ENCODE measurements at places on chromosomes 5 and 9. TPM values are rescaled to one million over a fixed set of nuclear protein-coding genes. Genes with fewer than 3 reads are reported as not detected.

Gene SPATA31C1
- total RNA-seq: 0.29 TPM

- no peaks in the 10 kb centered on the region for H3K36me3 ChIP-seq
- no peaks in the 10 kb centered on the region for H3K4me1 ChIP-seq
- H3K27ac ChIP-seq: no peak overlapping the region
- H3K4me3 ChIP-seq: no peak overlapping the region
- DNase-seq: no peak
These were observed 10.8 kb downstream of the GABRB2 start for GRCh38 chr5:161535762-161536161.

Gene PITX1
- 80.2 TPM for total RNA-seq

DNA sequence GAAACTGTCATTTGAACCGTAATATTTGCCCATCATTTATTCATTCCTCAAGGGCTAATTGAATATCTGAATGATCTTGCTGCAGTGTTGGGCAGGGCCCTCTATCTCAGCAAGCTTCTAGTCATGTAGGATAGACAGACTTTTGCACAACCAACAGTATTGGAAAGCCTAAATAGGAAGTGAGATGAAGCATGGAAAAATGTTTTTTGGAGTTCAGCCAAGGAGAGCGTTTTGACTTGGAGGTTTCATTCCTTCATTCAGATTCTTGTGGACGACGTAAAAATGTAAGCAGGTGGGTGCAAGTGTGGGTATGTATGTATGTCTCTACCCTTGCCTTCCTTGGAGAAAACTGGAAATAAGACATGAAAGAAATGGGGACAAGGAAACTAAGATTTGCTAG is 15.5 kb downstream of the DAPK1 start:
- peaks cover 36% of the 10 kb centered on the region for H3K4me1 ChIP-seq
- H3K4me3 ChIP-seq: no peak overlapping the region
- peaks cover 30% of the 10 kb centered on the region for H3K36me3 ChIP-seq
- no peaks in the 10 kb centered on the region for H3K27me3 ChIP-seq
- no peak for DNase-seq

GRCh38 chr5:66255714-66256113 is 111.6 kb downstream of the SREK1 start:
- no peaks in the 10 kb centered on the region for H3K27me3 ChIP-seq
- no peaks in the 10 kb centered on the region for H3K4me1 ChIP-seq
- H3K4me3 ChIP-seq: no peak overlapping the region
- H3K36me3 ChIP-seq: no peaks in the 10 kb centered on the region
- no peak for DNase-seq
- H3K27ac ChIP-seq: no peak overlapping the region

DNA sequence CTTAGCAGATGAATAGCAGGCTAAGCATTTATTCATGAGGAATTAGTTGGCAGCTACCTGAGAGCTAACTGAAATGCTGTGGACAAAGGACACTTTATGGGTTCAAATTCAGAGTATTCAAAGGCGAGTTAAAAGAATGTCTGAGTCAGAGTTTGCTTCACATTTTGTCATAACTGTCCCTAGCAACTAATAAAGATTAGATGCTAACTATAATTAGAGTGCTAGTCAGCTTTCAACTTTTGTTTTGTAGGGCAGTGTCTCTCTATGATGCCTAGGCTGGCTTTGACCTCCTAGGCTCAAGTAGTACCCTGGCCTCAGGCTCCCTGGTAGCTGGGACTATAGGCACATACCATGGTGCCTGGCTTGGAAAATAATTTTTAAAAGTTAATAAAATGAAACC is 4.6 kb downstream of the SMC5 start:
- H3K27me3 ChIP-seq: no peaks in the 10 kb centered on the region
- H3K4me3 ChIP-seq: no peak overlapping the region
- H3K36me3 ChIP-seq: peaks cover 27% of the 10 kb centered on the region
- DNase-seq: no peak
- no peak overlapping the region for H3K27ac ChIP-seq

- H3K4me3 ChIP-seq: no peak overlapping the region
- no peaks in the 10 kb centered on the region for H3K27me3 ChIP-seq
- no peak for DNase-seq
- peaks cover 39% of the 10 kb centered on the region for H3K36me3 ChIP-seq
- peaks cover 13% of the 10 kb centered on the region for H3K4me1 ChIP-seq
- H3K27ac ChIP-seq: peak overlapping the region; percentile 24
These were observed 141.2 kb upstream of the RETREG1 start for GRCh38 chr5:16757989-16758501.

Gene KCNIP1
- 2.3 TPM for total RNA-seq

- H3K27me3 ChIP-seq: peaks cover 1% of the 10 kb centered on the region
- no peak for DNase-seq
- H3K4me3 ChIP-seq: no peak overlapping the region
- H3K27ac ChIP-seq: no peak overlapping the region
These were observed 759.7 kb upstream of the ZNF608 start for GRCh38 chr5:125506124-125506523.

- no peaks in the 10 kb centered on the region for H3K27me3 ChIP-seq
- peak overlapping the region; percentile 44 for H3K27ac ChIP-seq
- DNase-seq: no peak
- H3K4me3 ChIP-seq: no peak overlapping the region
- H3K4me1 ChIP-seq: peaks cover 64% of the 10 kb centered on the region
These were observed 104.7 kb upstream of the SSBP2 start for GRCh38 chr5:81855591-81855990.

GRCh38 chr9:113892861-113893491 is 16.9 kb downstream of the ZNF618 start:
- no peak for DNase-seq
- peaks cover 60% of the 10 kb centered on the region for H3K36me3 ChIP-seq
- no peak overlapping the region for H3K4me3 ChIP-seq
- no peaks in the 10 kb centered on the region for H3K27me3 ChIP-seq
- H3K27ac ChIP-seq: no peak overlapping the region
- H3K4me1 ChIP-seq: peaks cover 8% of the 10 kb centered on the region

GRCh38 chr9:115022760-115023434 is 92.5 kb upstream of the TNFSF8 start:
- DNase-seq: no peak
- no peak overlapping the region for H3K4me3 ChIP-seq
- no peaks in the 10 kb centered on the region for H3K27me3 ChIP-seq
- H3K4me1 ChIP-seq: peaks cover 37% of the 10 kb centered on the region
- H3K27ac ChIP-seq: peak overlapping the region; percentile 56
- H3K36me3 ChIP-seq: no peaks in the 10 kb centered on the region

GRCh38 chr5:116038817-116039216 is 6.5 kb downstream of the ARL14EPL start:
- peaks cover 8% of the 10 kb centered on the region for H3K27me3 ChIP-seq
- H3K4me3 ChIP-seq: no peak overlapping the region
- H3K36me3 ChIP-seq: no peaks in the 10 kb centered on the region
- peaks cover 3% of the 10 kb centered on the region for H3K4me1 ChIP-seq
- DNase-seq: no peak

Gene ASS1
- 94.8 TPM for total RNA-seq

DNA sequence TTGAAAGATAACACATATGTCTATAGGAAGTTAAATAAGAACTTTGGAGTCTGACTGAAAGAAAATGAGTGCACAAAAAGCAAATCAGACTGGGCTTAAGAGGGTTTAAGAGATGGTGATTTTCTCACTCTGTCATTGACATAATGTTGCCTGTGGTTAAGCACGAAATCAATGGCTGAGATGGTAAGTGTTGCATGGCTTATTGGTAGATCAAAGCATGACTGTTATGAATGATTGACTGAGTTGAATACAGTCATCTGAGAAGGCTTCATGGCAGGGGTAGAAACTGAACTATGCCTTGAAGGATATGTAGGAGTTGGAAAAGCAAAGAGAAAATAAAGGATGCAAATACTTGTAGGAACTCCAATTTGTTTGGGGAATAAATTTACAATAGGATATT is 136.6 kb downstream of the PLPPR1 start:
- peaks cover 4% of the 10 kb centered on the region for H3K4me1 ChIP-seq
- no peak for DNase-seq
- H3K4me3 ChIP-seq: no peak overlapping the region
- H3K27me3 ChIP-seq: no peaks in the 10 kb centered on the region
- H3K36me3 ChIP-seq: no peaks in the 10 kb centered on the region

DNA sequence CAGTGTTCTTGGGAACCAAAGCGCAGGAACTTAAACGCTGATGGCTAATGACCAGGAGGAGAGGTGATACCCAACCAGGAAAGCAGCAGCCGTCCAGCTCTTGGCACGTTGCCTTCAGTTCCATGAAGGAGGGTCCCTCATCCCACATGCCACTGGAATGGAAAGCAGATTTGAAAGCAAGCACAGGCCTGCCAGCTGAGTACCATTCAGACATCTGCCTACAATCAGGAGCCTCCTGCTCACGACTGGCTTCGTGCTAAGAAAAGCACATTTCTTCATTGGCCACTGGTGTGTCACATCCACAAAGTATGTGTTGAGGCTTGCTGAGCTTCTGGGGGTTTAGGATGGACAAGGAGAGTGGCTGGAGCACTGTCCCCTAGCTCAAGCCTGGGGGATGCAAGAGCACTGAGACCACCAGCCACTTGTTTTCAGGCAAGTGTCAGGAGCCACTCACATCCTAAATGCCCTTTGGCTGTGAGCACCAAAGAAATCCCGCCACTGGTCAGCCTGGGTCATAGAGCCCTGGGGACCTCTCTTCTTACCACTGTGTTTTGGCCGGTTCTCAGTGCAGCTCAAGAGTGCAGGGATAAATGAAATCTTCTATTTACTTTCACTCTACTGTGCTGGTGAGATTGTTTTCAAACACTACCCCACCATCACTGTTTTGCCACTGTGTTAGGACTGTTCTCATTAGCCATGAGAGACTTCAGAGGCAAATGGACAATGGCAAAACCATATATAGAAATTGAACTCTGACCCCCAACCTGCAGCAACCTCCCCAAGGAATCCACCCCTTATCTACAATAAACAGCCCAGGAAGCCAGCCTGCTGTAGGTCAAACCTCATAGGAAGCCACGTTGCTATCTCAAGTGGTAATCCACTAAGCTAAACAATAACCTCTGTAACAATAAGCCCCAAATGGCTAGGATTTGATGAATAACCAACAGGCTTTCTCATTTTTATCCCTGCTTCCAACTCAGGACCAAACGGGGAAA is 58.3 kb downstream of the MTX3 start:
- no peaks in the 10 kb centered on the region for H3K36me3 ChIP-seq
- H3K4me3 ChIP-seq: no peak overlapping the region
- no peak for DNase-seq
- no peak overlapping the region for H3K27ac ChIP-seq
- peaks cover 7% of the 10 kb centered on the region for H3K4me1 ChIP-seq
- no peaks in the 10 kb centered on the region for H3K27me3 ChIP-seq

Gene CEP72
- total RNA-seq: 21.7 TPM

Gene ALDH1A1
- 10.9 TPM for total RNA-seq

DNA sequence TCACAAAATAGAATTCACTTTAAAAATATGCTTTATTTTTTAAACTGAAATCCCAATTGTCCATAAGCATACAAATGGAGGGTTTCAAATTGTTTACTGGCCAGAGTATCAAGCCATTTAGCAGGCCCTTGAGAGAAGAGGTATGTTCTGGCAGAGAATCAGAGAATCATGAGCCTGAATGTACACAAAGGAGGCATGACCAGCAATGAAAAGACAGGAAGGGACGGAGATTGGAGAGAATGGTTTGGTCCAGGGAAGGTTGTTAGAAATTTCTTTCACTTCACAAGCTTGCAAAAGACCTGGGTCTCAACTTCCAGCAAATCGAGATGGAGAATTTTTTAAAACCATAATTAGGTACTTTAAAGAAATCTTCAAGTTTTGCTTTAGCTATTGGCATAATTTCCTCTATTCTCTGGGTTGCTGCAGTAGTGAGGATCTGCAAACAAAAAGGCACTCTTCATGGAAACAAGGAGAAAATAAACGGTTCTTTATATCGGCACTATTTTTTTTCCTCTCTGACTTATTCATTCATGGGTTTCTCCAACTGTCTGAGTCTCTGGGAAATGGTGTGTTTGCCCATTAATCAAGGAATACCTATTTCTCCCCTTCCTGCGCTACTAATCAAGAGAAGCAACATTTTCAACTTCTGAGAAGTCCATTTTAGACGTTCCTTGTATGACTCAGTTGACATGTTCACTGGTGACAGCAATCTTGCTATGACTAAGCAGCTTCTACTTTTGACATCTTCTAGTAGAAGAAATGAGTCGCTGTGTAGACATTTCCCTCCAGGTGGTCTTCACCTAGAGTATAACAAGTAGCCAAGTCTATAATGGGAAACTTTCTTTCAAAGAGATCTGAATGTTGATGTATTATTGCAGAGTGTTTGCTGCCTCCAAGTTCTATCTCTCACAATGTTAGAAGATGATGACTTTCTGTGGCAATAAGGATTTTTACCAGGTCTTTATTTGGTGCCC is 23.1 kb upstream of the ERCC6L2 start:
- H3K27ac ChIP-seq: no peak overlapping the region
- peaks cover 19% of the 10 kb centered on the region for H3K4me1 ChIP-seq
- no peaks in the 10 kb centered on the region for H3K27me3 ChIP-seq
- H3K4me3 ChIP-seq: no peak overlapping the region

Gene CAVIN4
- 4.3 TPM for total RNA-seq

GRCh38 chr9:122118343-122119165 is 25.4 kb upstream of the TTLL11 start:
- no peak overlapping the region for H3K4me3 ChIP-seq
- H3K27ac ChIP-seq: no peak overlapping the region
- DNase-seq: no peak

- no peaks in the 10 kb centered on the region for H3K27me3 ChIP-seq
- peaks cover 6% of the 10 kb centered on the region for H3K36me3 ChIP-seq
- DNase-seq: no peak
- H3K27ac ChIP-seq: no peak overlapping the region
- no peak overlapping the region for H3K4me3 ChIP-seq
- H3K4me1 ChIP-seq: no peaks in the 10 kb centered on the region
These were observed 480.8 kb downstream of the SPATA31A7 start for GRCh38 chr9:61670616-61671015.

Gene ARHGEF39
- 6.3 TPM for total RNA-seq

DNA sequence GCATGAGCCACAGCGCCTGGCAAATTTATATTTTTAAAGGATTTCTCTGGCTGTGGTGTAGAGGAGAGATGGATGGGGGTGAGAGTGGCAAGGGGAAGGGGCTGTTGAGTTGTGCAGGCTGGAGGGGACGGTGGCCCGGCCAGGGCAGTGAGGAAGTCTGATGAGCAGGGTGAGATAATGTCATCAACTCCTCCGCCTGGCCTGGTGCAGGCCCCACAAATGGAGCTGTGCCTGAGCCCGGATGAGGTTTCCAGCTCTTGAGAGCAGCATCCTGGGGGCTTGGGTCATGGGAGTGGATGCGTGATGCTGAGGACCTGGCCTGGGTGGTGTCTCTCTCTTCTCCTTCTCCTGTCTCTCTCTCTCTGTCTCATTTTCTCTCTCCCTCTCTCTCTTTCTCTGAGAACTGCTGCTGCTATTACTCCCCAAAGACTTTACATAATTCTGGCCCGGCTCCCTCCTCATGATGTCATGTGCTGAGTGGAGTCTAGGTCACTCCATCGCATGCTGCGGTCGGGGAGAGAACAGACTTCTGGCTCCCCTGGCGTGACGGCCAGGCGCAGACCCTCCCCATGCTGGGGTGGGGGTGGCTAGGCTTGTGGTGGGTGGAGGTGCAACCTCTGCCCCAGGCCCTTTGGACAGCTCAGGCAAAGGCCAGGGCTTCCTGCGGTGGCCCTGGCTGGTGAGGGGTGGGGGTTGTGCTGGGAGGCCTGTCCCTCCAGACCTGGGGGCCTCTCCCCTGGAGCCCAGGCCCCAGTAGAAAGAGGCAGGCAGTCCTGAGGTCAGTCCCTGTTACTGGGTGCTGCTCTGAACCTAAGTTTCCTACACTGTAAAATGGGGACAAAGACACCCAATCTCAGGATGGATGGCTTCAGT is 26.4 kb downstream of the FGF18 start:
- peak overlapping the region; percentile 60 for H3K27ac ChIP-seq
- no peak overlapping the region for H3K4me3 ChIP-seq
- H3K4me1 ChIP-seq: peaks cover 44% of the 10 kb centered on the region
- no peaks in the 10 kb centered on the region for H3K27me3 ChIP-seq
- no peaks in the 10 kb centered on the region for H3K36me3 ChIP-seq

- no peak overlapping the region for H3K27ac ChIP-seq
- DNase-seq: no peak
- no peak overlapping the region for H3K4me3 ChIP-seq
- no peaks in the 10 kb centered on the region for H3K27me3 ChIP-seq
These were observed 63.9 kb downstream of the MTAP start for GRCh38 chr9:21866302-21866701.

Data from mesothelial cell of epicardium (in vitro differentiated cells).